ENCODE measurements at places on chromosomes 13 and 19. TPM values are rescaled to one million over a fixed set of nuclear protein-coding genes. Genes with fewer than 3 reads are reported as not detected.
A peak's percentile ranks its signal among the peaks of the same experiment; 100 is the strongest.

The FXYD1 gene
- 1.7 TPM for total RNA-seq

The NLRP7 gene
- total RNA-seq = 1.8 TPM

The KCNC3 gene
- 3.4 TPM for total RNA-seq

The FLT1 gene
- total RNA-seq = 116 TPM

The CYP2B6 gene
- total RNA-seq = 1.2 TPM

The FOXA3 gene
- 15.1 TPM for total RNA-seq

The MED25 gene
- total RNA-seq = 58.6 TPM

The FGF22 gene
- total RNA-seq = 2.8 TPM

DNA sequence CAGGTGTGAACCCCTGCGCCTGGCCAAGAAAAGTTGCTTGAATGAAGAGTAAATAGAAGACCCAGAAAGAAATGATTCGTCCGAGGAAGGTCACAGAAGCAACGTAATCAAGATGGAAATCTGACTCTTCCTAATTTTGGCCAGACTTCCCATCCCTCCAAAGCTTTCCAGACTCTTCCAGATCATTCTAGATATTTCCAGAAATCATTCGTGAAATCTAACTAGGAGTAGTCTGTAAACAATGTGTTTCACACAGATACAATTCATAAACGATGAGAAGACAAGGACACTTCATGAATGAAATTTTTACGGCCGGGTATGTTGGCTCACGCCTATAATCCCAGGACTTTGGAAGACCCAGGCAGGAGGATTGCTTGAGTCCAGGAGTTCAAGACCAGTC, 9.3 kb upstream of the LDLR start:
- no peak overlapping the region for H3K27ac ChIP-seq
- no peaks in the 10 kb centered on the region for H3K36me3 ChIP-seq
- H3K4me1 ChIP-seq = no peaks in the 10 kb centered on the region
- no peak for DNase-seq

- no peak overlapping the region for H3K27ac ChIP-seq
- H3K27me3 ChIP-seq = peaks cover 15% of the 10 kb centered on the region
- DNase-seq = no peak
- H3K4me3 ChIP-seq = no peak overlapping the region
- peaks cover 22% of the 10 kb centered on the region for H3K4me1 ChIP-seq
Measured at GRCh38 chr13:27427641-27428040, 3.2 kb downstream of the GTF3A start.

DNA sequence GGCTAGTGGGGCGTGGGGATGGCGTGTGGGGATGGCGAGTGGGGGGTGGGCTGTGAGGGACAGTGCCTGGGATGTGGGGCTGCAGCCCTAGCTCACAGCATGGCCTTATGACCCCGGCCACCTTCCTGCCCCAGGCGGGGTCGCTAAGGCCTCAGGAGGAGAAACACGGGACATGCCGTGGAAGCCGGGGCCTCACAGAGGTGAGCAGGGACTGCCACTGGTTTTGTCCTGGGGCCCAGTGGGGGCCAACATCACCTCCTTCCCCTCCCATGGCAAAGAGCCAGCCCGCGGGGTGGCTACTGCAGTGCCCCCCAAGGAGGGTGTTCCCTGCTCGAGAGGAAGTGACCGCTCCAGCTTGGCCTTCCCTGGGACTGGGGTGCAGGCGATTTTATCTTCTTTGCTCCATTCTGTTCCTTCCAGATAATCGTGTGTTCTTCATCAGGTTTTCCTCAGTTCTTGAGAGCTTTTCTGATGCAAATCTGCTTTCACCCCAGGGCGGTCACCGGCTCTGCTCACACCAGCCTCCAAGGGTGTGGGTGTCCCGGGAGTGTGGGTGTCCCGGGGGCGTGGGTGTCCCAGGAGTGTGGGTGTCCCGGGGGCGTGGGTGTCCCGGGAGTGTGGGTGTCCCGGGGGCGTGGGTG, 1.2 kb downstream of the F7 start:
- peaks cover 4% of the 10 kb centered on the region for H3K4me1 ChIP-seq
- no peak for DNase-seq
- H3K27ac ChIP-seq = no peak overlapping the region
- H3K36me3 ChIP-seq = no peaks in the 10 kb centered on the region
- no peak overlapping the region for H3K4me3 ChIP-seq

GRCh38 chr13:51920267-51920666, 58.5 kb downstream of the CCDC70 start:
- no peaks in the 10 kb centered on the region for H3K27me3 ChIP-seq
- H3K4me3 ChIP-seq = no peak overlapping the region
- H3K4me1 ChIP-seq = no peaks in the 10 kb centered on the region

GRCh38 chr13:99118179-99118578, 82.5 kb upstream of the UBAC2 start:
- peaks cover 35% of the 10 kb centered on the region for H3K4me1 ChIP-seq
- no peaks in the 10 kb centered on the region for H3K36me3 ChIP-seq
- no peak overlapping the region for H3K27ac ChIP-seq
- H3K4me3 ChIP-seq = no peak overlapping the region
- H3K27me3 ChIP-seq = peaks cover 29% of the 10 kb centered on the region

- no peak overlapping the region for H3K4me3 ChIP-seq
- H3K27me3 ChIP-seq = no peaks in the 10 kb centered on the region
- DNase-seq = no peak
- H3K36me3 ChIP-seq = no peaks in the 10 kb centered on the region
- no peak overlapping the region for H3K27ac ChIP-seq
- H3K4me1 ChIP-seq = no peaks in the 10 kb centered on the region
Measured at GRCh38 chr13:73187106-73187505, 128.3 kb downstream of the KLF5 start.

GRCh38 chr19:4867534-4868285, at the start of gene PLIN3:
PLIN3 (minus strand) TSS chr19:4867667; CDS start chr19:4861394, 6,273 bp downstream.
- H3K27ac ChIP-seq = peak within 1 kb of the TSS; percentile 72
- H3K4me3 ChIP-seq = peak within 1 kb of the TSS; percentile 97
- DNase-seq = peak; percentile 95

GRCh38 chr13:34145061-34145460, 327.1 kb downstream of the RFC3 start:
- H3K27ac ChIP-seq = no peak overlapping the region
- no peaks in the 10 kb centered on the region for H3K36me3 ChIP-seq
- H3K4me1 ChIP-seq = peaks cover 8% of the 10 kb centered on the region
- H3K4me3 ChIP-seq = no peak overlapping the region
- no peaks in the 10 kb centered on the region for H3K27me3 ChIP-seq
- no peak for DNase-seq

GRCh38 chr19:8607386-8607785, 3.1 kb downstream of the ADAMTS10 start:
- H3K4me1 ChIP-seq = peaks cover 19% of the 10 kb centered on the region
- H3K27me3 ChIP-seq = no peaks in the 10 kb centered on the region
- no peak overlapping the region for H3K27ac ChIP-seq
- no peak overlapping the region for H3K4me3 ChIP-seq
- H3K36me3 ChIP-seq = peaks cover 11% of the 10 kb centered on the region
- DNase-seq = no peak

DNA sequence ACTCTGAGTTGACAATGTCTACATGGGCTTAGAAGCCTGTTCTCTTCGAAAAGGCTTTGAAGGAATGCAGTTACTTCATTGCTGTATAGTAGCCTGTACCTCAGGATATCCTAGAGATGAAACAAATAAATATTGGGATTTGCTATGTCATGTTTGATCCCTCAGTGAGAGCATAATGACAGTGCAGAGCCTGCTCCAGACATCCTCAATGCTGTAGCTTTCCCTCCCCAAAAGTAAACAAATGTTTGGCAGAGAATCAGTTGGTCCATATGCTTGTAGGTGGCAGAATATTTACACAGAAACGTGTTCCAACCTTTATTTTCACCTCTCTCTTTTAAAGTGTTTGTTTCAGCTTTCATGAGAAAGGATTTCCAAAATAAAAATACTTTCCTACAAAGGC, 515.3 kb upstream of the SGCG start:
- no peak for DNase-seq
- H3K27me3 ChIP-seq = no peaks in the 10 kb centered on the region
- H3K36me3 ChIP-seq = no peaks in the 10 kb centered on the region
- no peak overlapping the region for H3K27ac ChIP-seq
- H3K4me1 ChIP-seq = no peaks in the 10 kb centered on the region

GRCh38 chr13:32228330-32229041, 86.7 kb downstream of the ZAR1L start:
- DNase-seq = peak; percentile 36
- H3K36me3 ChIP-seq = no peaks in the 10 kb centered on the region
- H3K27ac ChIP-seq = no peak overlapping the region
- H3K4me3 ChIP-seq = no peak overlapping the region
- H3K4me1 ChIP-seq = peaks cover 2% of the 10 kb centered on the region

- no peak overlapping the region for H3K4me3 ChIP-seq
- no peaks in the 10 kb centered on the region for H3K27me3 ChIP-seq
- no peak overlapping the region for H3K27ac ChIP-seq
- DNase-seq = no peak
- H3K4me1 ChIP-seq = peaks cover 8% of the 10 kb centered on the region
Measured at GRCh38 chr13:83423381-83423780, 458.9 kb downstream of the SLITRK1 start.

DNA sequence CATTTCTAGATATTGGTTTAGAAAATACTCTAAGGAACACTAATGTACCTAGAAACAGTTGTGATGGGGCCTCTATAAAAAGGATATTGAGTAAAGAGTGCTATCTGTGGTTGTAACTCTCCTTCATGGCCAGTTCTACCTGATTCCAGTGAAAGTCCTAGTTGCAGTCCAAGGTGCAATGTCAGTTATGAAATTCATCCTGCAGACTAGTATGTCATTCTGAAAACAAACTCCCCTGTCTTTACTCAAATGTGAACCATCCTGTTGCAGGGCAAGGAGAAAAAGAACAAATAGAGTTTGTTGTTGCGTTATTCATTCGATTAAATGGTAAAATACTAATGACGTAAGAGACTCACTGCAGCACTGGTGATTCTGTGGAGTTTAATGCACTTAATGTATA, 18.3 kb upstream of the N4BP2L1 start:
- no peak overlapping the region for H3K27ac ChIP-seq
- H3K36me3 ChIP-seq = no peaks in the 10 kb centered on the region
- no peaks in the 10 kb centered on the region for H3K27me3 ChIP-seq
- H3K4me1 ChIP-seq = no peaks in the 10 kb centered on the region

GRCh38 chr19:14906711-14907110, 20.8 kb upstream of the OR7A17 start:
- no peak for DNase-seq
- H3K27ac ChIP-seq = no peak overlapping the region

DNA sequence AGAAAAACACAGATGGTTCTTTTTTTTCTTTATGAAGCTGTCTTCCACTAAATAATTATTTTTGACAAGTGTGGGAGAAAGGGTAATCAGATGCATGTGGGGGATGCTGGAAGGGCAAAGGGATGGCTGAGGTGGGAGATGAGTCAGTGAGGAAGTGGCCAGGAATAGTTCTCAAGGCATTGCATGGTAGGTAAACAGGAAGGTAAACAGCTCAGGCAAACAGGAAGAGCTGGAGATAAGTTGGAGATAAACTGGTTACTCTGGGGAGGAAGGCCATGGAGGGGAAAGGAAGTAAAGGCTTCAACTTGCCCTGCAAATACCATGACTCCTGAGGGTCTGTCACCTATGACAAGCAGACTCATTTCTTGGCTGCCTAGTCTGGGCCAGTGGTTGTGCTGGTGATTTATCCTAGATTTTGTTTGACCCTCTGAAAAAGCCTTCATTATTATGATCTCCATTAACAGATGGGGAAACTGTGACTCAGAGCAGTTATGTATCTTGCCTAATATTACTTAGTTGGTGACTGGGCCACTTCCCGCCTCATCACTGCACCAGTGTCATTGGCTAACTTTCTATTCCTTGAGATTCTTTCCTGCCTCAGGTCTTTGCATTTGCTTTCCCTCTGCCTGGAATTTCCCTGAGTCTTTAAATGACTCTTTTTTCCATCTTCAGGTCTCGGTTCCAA, 17.1 kb downstream of the ACTL9 start:
- H3K36me3 ChIP-seq = no peaks in the 10 kb centered on the region
- H3K4me1 ChIP-seq = no peaks in the 10 kb centered on the region
- H3K27ac ChIP-seq = no peak overlapping the region
- no peaks in the 10 kb centered on the region for H3K27me3 ChIP-seq
- no peak overlapping the region for H3K4me3 ChIP-seq

- H3K4me3 ChIP-seq = no peak overlapping the region
- peaks cover 6% of the 10 kb centered on the region for H3K36me3 ChIP-seq
- no peak overlapping the region for H3K27ac ChIP-seq
- H3K4me1 ChIP-seq = no peaks in the 10 kb centered on the region
- no peak for DNase-seq
- H3K27me3 ChIP-seq = no peaks in the 10 kb centered on the region
Measured at GRCh38 chr19:32611161-32611560, 30.2 kb downstream of the PDCD5 start.

DNA sequence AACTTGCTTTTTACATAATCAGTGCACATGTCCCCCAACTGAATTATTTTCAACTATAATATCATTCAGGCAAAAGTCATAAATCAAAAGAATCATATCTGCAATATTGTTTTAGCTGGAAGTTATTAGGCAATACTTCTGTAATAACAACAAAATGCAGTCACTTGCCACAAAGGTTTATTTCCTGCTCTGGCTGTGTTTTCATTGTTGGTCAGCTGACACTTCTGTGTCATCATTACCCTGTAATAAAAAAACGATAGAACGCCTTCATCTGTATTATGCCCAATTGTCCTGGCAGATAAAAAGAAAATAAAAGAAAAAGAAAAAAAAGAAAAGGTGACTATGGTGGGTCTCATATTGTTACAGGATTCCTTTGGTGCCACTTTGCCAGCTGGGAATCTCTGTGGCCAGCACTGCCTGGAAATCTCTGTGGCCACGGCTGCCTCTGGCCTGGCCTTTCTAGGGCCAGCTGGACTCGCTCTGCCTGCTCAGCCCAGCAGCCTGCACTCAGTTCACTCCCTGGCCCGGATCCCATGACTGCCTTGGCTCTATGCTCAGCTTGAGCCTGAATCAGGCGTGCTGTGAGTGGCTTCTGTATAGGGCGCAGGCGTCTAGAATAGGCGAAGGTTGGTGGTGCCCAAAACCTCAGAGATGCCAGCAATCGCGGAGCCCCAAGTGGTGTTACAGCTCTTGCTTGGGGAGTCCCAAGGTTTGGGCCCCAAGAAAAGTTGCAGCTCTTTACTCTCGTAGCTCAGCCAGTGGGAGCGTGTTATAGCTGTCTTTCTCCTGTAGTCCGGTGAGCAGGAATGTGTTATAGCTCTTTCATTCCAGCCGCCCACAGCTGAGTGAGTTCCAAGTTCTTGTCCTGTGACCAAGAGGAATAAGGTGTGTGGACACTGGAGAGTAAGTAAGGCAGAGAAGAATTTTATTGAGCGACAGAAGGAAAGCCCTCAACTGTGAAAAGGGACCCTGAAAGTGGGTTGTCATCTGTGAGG, 1227.1 kb downstream of the SLITRK1 start:
- no peaks in the 10 kb centered on the region for H3K4me1 ChIP-seq
- DNase-seq = no peak
- H3K27ac ChIP-seq = no peak overlapping the region
- no peaks in the 10 kb centered on the region for H3K27me3 ChIP-seq
- H3K4me3 ChIP-seq = no peak overlapping the region

GRCh38 chr19:12872941-12873890, 8.0 kb downstream of the DNASE2 start:
- no peaks in the 10 kb centered on the region for H3K36me3 ChIP-seq
- H3K27me3 ChIP-seq = no peaks in the 10 kb centered on the region
- no peak overlapping the region for H3K27ac ChIP-seq
- no peaks in the 10 kb centered on the region for H3K4me1 ChIP-seq

DNA sequence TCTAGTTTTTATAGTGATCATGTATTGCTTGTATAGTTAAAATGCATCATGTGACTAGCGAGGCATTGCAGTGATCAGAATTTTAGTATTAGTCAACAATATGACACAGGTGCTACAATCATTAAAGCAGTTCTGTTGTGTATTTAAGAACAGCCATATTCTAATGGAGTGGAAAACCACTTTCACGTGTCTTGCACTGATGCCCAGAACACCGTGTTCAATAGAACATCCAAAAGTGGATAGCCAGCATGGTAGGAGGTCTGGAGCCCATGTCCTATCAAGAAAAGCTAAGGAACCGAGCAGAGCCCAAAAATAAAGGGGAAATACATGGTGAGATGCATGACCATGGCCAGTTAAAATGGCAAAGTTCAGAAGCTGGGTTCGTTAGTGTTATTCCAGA, 55.1 kb downstream of the FGF14 start:
- H3K27me3 ChIP-seq = no peaks in the 10 kb centered on the region
- no peak for DNase-seq
- no peaks in the 10 kb centered on the region for H3K4me1 ChIP-seq
- no peaks in the 10 kb centered on the region for H3K36me3 ChIP-seq

Measured in GM23338 (cell line).